Right hindlimb (tissue), 1 donor: ENCODE measurements at places on chromosomes 13 and 19.
A peak's percentile ranks its signal among the peaks of the same experiment; 100 is the strongest.

DNA sequence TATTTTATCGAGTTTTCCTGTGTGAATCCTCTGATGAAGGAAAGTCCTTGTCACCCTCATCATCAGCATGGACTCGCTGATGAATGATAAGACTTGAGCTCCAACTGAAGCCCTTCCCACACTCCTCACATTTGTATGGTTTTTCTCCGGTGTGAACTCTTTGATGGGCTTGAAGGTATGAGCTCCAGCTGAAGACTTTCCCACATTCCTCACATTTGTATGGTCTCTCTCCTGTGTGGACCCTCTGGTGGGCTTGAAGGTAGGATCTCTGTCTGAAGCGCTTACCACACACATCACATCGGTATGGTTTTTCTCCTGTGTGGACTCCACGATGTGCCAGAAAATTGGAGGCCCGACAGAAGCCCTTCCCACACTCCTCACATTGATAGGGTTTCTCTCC, 21.7 kb downstream of the ZNF45 start:
- DNase-seq, result no peak

DNA sequence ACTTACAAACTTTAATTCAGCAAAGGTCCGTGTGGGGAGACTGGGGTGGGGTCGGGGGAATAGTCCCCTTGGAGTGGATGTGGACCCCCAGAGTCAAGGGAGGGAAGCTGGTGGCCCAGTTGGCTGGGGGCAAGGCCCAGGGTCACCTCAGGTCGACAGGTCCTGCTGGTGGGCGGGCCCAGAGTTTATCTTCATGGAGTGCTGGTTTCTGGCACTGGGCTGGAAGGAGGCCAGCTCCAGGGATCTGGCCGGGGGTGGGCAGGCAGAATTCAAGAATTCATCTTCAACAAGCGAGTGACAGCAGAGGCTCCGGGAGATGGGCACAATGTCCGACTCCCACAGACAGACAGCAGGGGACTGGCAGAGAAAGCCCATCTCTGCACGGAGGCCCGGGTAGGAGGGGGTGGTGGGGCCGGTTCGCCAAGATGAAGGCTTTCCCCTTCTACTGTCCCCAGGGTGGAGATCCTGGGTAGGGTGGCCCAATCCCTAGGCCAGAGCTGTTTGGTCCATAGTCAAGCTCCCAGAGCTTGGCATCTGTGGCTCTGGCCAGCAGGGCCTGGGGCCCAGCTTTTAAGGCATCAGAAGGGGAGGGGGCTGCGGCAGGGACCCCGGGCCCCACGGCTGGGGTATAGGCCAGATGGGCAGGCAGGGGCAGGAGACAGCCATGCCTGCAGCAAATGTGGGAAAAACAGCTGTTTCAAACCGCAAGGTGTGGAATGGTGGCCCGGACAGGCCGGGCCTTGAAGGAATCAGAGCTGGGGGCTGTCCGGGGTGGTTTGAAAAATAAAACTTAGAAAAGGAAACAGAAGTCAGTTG, 622 bp upstream of the FDX2 start:
- DNase-seq, result no peak

GRCh38 chr13:112885782-112886268, 83.2 kb upstream of the MCF2L start:
- peak; percentile 92 for DNase-seq

DNA sequence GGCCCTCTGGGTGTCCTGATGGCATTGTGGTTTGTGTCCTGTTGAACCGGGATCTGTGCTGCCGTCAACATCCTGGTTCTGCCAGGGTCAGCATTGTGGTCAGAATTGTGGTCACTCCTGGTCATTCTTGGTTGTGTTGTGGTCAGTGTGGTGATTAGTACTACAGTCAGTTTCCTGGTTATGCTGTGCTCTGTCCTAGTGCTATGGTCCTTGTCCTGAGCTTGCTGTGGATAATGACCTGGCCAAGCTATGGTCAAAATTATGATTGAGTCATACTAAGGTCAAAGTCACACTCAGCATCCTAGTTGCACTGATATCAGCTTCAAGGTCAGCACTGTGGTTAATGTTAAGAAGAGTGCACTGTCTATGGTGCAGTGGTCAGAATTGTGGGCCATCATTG, 4.5 kb upstream of the OLFM2 start:
- DNase-seq, result no peak

GRCh38 chr19:8576273-8576993, 809 bp downstream of the MYO1F start:
- no peak for DNase-seq

DNA sequence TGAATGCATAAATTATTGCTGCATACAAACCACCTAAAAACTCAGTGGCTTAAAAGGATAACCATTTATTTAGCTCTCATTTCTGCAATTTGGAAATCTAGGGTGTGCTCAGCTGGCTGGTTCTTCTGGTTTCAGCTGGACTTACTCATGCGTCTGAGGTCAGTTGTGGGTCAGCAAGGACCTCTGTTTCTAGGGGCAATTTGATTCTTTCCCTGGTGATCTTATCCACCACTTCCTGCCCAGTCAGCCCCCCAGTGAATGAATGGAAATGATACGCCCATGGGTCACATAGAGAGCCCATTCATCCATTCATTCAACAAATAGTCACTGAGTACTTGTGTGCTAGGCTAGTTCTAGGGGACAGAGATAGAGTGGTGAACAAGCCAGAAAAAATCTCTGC, 9.9 kb downstream of the FXYD5 start:
- DNase-seq, result no peak

- peak; percentile 30 for DNase-seq
Observed at GRCh38 chr19:17393914-17394313, at the start of gene CCDC194. CCDC194 (minus strand) TSS chr19:17394196; CDS start chr19:17394158, 38 bp downstream.

GRCh38 chr13:103067751-103068555, 1.7 kb upstream of the SLC10A2 start:
- no peak for DNase-seq

DNA sequence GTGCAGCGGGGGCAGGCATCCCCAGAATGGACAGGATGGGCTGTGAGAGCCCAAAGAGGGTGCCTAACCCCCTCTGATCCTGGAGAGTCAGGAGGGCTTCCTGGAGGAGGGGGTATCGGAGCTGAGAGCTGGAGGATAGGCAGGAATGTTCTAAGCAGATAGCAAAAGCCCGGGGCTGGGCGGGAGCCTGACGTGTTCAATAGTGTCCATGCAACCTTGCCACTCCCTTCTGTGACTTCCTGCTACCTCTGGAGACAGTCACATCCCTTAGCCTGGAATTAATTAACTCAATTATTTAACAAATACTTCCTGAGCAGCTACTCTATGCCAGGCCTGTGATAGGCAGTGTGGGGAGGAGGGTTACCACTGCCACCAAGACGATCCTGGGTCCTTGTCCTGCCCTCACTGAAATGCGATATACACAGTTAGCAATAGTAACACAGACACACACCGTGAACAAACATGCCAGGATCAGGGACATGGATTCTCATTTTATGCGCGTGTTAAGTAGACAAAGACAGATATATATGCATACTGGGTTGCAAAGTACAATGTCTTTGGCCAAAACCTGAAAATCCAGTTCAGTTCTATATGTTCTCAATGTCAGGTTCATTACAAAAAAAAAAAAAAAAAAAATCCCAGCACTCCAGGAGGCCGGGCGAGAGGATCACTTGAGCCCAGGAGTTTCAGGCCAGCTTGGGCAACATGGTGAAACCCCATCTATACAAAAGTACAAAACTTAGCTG, 10.7 kb downstream of the AP2S1 start:
- no peak for DNase-seq

DNA sequence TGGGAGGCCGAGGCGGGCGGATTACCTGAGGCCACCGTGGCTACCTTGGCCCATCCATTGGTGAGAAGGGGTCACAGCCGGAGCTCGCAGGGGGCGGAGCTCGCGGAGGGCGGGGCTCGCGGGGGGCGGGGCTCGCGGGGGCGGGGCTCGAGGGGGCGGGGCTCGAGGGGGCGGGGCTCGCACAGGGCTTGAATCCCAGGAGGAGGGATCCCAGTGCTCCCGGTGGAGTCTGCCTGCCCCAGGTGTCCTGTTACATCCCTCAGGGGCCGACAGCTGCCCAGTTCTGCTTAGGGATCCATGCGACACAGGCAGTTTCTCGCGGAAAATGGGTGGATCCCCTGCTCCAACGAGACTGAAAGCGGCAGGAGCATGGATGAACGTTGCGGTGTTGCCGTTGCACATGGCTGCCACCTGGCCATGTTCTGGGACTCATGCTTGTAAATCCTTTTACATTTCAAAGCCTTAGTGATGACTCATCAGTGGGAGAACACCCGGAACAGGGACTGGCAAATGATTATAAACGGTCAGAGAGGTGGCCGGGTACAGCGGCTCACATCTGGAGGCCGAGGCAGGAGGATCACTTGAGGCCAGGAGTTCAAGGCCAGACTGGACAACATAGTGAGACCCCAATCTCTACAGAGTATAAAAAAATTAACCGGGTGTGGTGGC, 25.1 kb downstream of the TMPRSS9 start:
- DNase-seq, result no peak

DNA sequence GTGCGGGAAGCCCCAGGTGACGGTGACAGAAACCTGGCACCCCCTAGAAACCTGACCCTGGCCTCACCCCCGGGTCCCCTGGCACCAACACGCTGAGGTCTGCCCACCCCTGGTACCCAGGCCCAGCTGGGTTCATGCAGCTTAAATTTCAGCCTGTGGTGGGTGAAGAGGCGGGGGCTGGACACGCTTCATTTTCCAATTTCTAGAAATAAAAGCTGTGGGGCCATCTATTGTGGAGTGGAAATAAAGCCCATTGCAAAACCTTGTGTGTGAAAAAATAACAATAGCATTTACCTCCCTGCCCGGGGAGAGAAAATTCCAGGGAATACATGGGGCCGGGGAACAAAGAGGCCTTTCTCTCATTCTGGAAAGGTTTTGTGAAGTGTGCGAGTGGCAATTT, 7.5 kb upstream of the FUT5 start:
- no peak for DNase-seq

- no peak for DNase-seq
Observed at GRCh38 chr13:32272021-32272683, 43.0 kb downstream of the ZAR1L start.

- no peak for DNase-seq
Observed at GRCh38 chr13:52597676-52598075, 44.6 kb upstream of the HNRNPA1L2 start.

DNA sequence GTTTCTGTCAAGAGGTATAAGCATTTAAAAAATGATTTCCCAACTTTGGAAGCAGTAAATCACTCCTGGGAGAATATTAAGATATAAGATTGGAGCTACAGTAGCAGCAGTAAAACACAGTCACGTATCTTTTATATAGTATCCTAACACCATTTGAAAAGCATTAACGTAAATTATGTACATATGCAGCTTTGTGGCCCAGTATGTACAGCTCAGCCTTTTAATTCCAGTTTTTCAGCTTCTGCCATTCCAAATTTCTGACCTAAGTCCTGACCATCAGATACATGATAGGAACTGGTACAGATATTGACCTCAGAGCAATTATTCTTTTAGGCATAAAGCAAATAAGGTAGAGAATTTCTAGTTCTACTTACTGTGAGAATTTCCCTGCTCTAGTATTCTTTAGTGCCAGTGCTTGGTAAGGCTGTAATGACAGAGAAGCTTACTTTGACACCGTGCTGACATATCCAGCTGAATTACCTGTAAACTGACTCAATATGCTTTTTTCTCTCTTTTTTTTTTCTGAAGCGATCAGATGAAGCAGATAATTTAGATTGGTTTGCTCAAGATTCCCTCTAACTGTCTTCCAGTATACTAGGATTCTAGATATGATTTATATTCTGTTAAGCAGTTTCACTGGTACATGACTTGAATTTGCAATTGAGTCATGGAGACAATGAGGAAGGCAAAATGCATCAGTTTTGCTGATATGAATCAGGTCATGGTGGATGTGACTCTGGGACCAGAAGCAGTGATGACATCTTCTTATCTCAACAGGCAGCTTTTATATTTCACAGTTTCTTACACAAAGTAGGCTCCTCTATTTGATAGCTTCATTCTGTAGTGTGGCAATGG, 703.6 kb downstream of the SLITRK6 start:
- no peak for DNase-seq

DNA sequence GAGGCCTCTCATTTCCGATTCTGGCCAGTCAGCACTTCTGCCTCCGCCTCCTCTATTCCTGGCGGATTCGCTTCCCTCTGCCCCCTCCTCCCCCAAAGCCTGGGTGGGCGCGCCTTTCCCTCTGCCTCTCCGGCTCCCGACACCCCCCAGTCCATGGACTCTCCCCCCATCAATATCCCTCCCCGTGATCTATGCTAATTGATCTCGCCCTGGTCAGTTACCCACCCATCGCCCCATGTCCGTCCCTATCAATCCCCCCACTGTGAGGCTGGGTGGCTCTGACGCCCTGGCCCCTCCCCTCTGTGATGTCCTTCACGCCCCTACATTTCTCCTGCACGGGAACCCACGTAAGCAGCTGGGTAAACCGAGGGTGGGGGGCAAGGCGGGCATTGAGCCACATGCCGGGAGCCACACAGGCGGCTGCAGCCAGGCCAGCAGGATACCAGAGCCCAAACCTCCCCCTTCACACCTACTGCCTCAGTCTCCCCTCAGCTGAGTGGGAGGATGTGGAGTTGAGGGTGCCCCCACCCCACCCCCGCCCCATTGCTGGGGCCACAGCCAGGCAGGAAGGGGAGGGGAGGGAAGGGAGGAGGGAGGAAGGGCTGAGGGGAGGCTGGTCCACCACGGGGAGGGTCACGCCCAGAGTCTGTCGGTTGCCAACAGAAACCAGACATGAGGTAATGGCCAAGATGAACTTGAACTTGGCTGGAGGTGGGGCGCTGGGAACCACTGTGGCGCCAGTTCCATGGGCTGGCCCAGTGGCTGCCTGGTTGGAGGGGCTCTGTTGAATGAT, 21.0 kb downstream of the SMIM24 start:
- peak; percentile 96 for DNase-seq

- no peak for DNase-seq
Observed at GRCh38 chr13:31096654-31097302, 64.9 kb downstream of the HSPH1 start.

DNA sequence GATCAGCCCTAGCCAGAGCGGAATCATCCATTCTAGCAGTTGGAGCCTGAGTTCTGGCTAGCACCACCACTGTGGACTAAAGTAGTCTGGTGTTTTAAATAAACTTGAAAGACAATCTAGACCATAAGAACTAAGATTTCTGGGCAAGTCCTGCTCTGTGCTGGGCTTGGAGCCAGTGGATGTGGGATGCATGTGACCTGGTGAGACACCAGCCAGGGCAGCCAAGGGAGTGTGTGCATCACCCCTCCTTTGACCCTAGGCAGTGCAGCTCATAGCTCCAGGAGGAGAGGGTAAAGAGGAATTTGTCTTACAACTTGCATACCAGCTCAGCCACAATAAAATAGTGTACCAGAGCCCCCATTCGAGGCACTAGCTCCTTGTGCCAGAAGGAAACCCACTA, 21.0 kb downstream of the ITGBL1 start:
- no peak for DNase-seq

DNA sequence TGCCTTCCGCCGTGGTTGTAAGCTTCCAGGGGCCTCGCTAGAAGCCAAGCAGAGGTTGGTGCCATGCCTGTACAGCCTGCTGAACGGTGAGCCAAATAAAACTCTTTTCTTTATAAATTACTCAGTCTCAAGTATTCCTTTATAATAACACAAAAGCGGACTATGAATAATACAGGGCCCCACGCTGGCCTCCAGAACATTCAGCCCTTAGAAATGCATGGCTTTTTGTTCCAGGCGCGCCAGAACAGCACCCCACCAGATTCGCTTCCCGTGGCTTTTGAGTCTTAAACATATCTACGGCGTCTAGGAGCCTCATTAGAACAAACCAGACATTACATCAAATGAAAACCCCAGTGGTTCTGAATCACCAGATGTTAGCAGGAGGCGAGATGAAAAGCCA, 75.1 kb downstream of the SLC15A1 start:
- DNase-seq, result no peak

- DNase-seq, result no peak
Observed at GRCh38 chr19:29882719-29883105, 59.3 kb upstream of the URI1 start.

GRCh38 chr19:29896802-29897201, 45.2 kb upstream of the URI1 start:
- no peak for DNase-seq
